ENCODE measurements at places on chromosomes 4 and X. TPM values are rescaled to one million over a fixed set of nuclear protein-coding genes. Genes with fewer than 3 reads are reported as not detected.

DNA sequence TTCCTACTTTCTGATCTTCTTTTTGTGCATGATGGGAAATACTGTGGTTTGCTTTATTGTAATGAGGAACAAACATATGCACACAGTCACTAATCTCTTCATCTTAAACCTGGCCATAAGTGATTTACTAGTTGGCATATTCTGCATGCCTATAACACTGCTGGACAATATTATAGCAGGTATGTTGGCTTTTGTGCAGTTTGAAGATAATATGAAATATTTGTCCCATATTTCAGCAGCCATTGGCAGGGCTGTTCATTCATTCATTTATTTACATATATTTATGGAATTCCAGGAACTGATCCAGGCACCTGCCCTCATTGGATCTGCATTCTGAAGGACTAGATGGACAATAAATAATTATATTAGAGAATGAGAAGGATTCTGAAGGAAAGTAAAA lies 96.9 kb downstream of the NPFFR2 start:
- no peak for DNase-seq

- DNase-seq = no peak
Measured at GRCh38 chr4:180675359-180675650, 1567.9 kb upstream of the TENM3 start.

DNA sequence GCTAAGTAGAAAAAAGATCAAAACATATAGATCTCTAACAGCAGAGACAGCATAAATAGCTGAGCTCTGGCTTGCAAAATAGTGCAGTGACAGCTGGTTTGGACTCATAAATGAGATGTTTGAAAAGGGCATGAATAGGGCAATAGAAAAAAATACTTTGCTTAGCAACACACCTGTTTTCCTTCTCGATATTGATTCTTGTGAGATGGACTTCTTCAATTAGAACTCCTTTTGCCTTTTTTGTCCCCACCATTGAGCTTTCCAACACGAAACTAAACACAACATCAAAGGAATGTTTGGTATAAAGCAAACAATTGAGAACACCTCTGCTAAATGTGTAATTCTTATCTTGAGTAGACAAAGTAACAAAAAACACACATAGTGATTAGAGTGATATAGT lies 726.3 kb downstream of the RAPGEF2 start:
- no peak for DNase-seq

BEX5 gene
- total RNA-seq = 1.3 TPM
